Naive thymus-derived CD8-positive, alpha-beta T cell (primary cell): ENCODE measurements at places on chromosomes 3 and 15.

- no peak for DNase-seq
Observed at GRCh38 chr15:35136321-35137189, 51.5 kb upstream of the NANOGP8 start.

GRCh38 chr3:190076601-190077394 is 43.9 kb downstream of the P3H2 start:
- DNase-seq = no peak

DNA sequence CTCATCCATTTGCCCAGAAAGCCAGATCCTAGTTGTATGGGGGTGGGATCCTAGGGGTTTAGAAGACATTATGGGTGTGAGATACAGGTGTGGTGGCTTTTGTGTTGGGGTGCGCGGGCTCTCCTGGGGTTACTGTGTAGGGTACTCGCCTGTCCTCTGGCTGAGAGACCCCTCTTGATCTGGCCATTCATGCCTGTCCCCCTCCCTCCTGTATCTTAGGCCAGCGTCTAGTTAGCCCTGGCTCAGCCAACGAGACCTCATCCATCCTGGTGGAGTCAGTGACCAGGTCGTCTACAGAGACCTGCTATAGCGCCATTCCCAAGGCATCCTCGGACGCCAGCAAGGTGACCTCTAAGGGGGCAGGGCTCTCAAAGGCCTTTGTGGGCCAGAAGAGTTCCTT is 41.4 kb downstream of the DNASE1L3 start:
- peak; percentile 37 for DNase-seq

GRCh38 chr3:58375254-58375653 is 42.6 kb downstream of the PXK start:
- no peak for DNase-seq

DNA sequence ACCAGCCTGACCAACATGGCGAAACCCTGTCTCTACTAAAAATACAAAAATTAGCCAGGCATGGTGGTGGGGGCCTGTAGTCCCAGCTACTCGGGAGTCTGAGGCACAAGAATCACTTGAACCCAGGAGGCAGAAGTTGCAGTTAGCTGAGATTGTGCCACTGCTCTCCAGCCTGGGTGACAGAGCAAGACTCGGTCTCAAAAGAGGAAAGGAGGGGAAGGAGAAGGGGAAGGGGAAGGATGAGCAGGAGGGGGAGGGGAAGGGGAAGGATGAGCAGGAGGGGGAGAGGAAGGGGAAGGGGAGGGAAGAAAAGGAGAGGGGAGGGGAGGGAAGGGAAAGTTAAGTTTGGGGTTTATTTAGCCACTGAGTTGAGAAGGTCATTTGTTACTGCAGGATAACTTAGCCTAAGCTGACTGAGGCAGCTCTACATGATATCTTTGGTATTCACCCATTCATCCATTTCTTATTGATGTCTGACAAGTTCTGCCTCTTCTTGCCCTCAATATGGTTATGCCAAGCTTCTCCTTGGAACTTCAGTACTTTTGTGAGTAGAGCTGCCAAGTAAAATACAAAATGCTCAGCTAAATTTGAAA is 15.9 kb upstream of the ABHD2 start:
- DNase-seq = no peak

DNA sequence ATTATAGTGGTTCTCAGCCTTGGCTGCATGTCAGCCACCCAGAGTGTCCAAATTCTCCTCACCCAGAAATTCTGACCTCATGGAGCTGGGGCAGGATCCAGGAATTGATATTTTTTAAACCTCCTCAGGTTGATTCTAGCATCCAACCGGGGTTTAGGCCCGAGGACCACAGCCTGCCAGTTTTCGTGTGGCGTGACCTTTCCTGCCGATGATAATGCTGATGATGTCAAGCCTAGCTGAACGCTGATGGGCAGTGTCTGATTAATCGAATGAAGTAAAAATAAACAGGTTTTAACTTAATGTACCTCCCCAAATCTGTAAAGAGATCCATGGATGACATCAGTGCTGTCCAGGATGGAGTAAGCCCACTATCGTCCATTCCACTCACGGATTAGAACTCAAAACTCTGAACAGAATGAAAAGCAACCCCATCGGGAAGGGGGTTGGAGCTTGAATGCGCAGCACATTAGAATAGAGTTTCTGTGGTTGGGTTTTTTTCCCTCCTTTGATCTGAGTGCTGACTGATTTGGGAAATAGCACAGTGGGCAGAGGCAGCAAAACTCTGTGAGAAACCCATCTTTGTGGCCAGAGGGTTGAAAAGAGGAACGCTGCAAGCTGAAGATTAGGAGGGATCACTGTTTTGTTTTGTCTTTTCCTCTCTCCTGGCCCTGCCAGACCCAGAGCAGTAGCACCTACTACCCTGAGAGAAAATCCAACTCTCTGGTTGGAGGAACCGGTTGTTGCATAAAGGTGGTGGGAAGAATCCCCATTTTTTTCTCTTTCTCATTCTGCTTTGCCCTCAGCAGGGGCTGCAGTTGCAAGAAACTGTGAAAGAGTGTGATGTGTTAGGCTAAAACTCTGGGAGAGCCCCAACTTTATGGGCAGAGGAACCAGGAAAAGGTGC is 153.9 kb downstream of the APBA2 start:
- no peak for DNase-seq

DNA sequence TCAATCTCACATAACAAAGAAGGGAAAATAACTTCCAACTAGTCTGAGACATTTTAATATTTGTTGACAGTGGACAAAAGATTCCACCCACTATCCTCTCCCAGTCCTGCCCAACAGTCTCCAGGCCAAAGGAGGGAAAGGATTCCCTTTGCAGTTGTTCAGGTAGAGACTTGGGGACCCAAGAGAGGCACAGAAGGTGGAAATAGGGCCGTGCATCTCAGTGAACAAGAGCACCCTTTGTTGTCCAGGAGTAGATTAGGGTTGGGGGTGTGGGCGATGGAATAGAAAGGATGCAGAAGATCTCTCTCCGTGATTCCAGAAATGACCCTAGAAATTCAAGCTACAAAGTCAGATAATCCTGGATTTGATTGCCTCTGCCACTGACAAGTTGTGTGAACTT is 44.8 kb upstream of the TRA2B start:
- no peak for DNase-seq

- DNase-seq = no peak
Observed at GRCh38 chr3:43539321-43539720, 82.5 kb downstream of the ANO10 start.
